ENCODE measurements at places on chromosomes 5 and 9.
A peak's percentile ranks its signal among the peaks of the same experiment; 100 is the strongest.

- no peak for DNase-seq
Measured at GRCh38 chr9:87441251-87441650, 56.4 kb upstream of the DAPK1 start.

DNA sequence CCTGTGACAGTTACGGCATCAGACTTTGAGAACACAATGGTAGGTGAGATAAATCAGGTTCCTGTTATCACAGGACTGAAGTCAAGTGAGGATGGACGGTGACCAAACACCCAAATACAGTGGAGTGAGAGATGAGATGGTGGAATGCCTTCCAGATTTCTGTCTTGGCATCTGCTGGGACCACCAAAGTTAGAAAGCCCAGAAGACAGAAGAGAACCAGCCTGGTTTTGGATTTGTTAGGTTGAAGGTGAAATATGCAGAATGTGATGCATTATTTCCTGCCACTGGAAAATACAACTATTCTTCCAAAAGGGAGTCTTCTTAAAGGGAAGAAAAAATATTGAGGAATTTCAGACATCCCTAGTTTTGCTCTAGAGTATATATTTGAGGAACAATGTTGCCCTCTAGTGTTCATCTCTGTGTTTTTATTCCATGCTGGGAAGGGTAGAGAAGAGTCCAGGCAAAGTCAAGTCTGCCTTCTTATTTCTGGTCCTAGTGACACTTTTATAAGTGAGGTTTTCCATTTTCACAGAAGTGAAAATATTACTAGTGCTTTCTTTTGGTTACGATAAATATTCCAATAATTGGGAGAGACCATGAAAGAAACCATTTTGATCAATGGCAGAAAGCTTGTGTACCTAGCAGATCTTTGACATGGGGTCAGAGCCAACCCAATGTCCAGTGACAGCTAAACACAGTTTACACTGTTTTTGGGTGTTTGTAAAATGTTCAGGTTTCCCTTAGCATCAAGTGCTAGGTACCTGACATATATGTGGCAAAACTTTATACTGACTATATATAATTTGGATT is 142.3 kb upstream of the ANKH start:
- DNase-seq = no peak

DNA sequence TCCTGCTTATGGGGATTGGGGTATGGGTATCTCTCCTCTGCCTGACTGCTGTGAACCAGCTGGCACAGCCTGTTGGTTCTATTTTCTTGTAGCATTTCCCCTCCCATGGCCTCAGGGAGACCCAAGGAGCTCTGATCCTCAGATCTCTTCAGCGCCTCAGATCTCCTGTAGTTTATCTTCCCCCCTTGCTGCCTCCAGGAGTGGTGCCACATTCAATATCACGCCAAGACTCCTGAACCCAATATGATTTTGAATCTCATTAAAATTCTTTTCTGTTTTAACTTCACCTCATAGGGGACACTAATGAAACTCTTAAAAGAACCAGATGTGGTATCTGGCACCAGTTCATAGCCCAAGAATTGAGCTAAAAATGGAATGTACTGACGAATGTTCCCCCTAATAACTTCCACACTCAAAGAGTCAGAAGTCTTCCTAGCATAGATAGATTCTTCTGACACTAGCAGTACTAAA is 59.6 kb upstream of the LIFR start:
- DNase-seq = no peak

- DNase-seq = no peak
Measured at GRCh38 chr9:135802876-135803419, 101.0 kb downstream of the KCNT1 start.

DNA sequence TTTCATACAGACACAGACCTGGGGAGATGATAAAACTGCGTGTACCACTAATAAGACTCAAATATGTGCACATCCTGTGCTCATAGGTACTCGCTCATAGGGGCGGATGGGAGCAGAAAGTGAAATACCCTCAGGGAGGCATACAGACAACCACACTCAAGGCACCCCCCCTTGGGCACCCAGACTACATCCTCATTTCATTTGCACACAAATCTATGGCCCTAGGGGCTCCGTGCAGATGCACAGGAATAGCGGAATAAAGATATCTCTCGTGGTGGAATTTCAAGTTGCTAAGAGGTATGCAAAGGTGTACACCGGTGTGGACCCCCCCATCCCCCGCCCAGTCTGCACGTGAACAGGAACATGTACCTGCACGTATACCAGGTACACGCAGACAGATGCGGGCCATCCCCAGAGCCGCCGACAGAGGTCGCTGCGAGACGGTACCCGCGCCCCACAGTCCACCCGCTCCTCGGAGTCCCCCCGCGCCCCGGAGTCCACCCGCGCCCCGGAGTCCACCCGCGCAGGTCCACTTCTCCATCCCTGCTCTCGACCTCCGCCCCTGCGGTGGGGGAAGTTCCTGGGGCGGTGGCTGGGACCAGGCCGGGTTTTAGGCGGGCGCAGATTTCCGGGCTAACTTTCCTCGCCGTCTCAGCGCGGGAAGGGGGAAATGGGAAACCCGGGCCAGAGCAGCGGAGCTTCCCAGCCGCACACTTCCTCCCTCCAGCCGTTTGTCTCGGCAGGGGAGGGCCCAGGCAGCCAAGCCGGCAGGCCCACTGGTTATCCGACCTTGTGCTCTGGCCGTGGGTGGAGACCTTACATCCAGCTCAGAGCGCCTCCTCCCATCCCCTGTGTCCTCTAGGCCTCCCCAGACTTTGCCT is 1.0 kb upstream of the IL12B start:
- DNase-seq = peak; percentile 87

Data from suprapubic skin (tissue), 4 donors.